Activated T-helper 1 cell treated with anti-CD3 and anti-CD28 coated beads, Interleukin-2, amount 50 U/mL, for 16 hours (primary cell): ENCODE measurements at places on chromosomes 5 and 9.

DNA sequence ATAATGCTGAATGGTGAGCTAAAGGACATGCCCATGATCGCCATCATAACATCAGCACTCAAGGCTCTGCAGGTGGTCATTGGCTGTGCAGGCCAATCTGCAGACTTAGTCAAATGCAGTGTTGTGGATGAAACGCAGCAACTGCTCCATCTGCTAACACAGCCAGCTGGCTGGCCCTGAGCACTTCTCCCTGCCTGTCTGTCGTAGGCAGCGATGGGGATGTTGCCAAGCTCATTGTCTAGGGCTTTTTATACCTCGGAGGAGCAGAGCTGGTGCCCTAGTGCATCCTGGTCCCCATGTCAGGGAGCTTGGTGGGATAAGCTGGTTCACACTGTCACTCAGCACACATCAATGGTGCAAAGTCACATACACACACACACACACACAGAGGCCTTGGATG, 189.4 kb downstream of the TENT4A start:
- DNase-seq, result no peak

DNA sequence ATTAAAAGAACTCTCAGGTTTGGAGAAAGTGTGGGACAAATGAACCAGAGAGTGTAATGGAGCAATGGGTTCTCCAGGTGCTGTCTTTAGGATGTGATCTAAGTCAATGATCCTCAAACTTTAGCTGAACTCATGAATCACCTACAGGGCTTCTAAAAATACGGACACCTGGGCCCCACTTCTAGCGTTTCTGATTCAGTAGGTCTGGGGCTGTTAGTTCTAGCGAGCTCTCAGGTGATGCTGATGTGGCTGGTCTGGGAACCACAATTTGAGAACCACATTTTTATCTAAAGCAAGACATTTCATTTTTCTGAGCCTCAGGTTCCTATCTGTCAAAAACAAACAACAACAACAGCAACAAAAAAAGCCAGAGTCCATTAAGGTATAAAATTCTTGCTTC, 35.1 kb upstream of the PCA3 start:
- no peak for DNase-seq

DNA sequence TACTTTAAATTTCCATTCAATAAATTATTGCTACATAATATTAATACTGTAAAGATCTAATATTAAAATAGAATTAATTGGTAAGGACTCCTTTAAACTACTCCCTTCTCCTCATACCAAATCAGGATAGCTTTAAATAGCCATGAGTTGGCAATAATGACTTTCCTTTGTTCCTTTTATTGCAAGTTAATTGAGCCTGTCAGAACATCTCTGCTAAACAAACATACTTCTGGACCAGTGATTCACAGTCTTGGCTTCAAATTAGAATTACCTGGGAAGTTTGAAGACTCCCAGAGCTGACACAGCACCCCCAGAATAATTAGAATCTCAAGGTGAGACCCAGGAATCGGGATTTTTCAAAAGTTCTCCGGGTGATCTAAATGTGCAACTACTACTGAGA, 18.7 kb downstream of the C5orf58 start:
- DNase-seq, result no peak

DNA sequence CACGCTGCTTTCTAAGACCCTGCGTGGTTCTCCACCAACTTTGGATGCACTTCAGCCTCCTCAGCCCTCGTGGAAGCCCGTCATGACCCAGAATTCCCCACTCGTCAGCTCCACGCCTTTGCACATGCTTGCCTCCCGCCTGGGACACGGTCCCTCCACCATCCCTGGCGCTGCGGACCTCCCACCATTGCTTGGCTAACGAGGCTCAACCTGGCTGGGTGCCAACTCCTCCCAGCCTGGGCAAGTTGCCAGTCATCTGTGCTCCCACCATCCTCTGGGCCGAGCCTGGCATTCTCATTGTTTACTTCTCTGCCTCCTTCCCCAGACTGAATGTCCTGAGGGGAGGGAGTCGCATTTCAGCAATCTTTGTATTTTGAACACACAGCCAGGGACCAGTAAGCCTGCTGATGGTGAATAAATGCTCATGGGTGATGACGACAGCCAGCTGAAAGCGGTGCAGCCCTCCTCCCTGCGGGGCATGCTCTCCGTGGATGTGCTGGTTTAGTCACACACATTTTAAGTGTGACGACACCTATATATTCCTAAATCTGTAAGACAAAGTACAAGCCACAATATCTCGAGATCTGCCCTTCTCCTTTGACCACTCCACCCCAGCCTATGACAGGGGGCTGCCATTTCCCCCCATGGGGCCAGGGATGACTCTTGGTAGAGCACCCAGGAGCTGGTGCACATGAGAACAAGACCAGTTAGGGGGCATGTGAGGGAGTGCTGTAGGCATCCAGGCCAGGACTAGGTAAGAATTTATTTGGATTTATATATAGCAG, 37.6 kb downstream of the ANKRD33B start:
- no peak for DNase-seq

- DNase-seq, result no peak
These were observed 33.6 kb upstream of the GABRP start for GRCh38 chr5:170749911-170750431.

GRCh38 chr9:34796924-34797323, 87.0 kb upstream of the CCL21 start:
- DNase-seq, result no peak

GRCh38 chr5:123449424-123449974, 26.3 kb upstream of the CEP120 start:
- DNase-seq, result no peak

GRCh38 chr9:124137009-124137943, 120.5 kb upstream of the NEK6 start:
- no peak for DNase-seq

- no peak for DNase-seq
These were observed 28.6 kb upstream of the SPATA31E1 start for GRCh38 chr9:87853876-87854579.

GRCh38 chr5:57642066-57642465, 159.5 kb upstream of the ACTBL2 start:
- no peak for DNase-seq

DNA sequence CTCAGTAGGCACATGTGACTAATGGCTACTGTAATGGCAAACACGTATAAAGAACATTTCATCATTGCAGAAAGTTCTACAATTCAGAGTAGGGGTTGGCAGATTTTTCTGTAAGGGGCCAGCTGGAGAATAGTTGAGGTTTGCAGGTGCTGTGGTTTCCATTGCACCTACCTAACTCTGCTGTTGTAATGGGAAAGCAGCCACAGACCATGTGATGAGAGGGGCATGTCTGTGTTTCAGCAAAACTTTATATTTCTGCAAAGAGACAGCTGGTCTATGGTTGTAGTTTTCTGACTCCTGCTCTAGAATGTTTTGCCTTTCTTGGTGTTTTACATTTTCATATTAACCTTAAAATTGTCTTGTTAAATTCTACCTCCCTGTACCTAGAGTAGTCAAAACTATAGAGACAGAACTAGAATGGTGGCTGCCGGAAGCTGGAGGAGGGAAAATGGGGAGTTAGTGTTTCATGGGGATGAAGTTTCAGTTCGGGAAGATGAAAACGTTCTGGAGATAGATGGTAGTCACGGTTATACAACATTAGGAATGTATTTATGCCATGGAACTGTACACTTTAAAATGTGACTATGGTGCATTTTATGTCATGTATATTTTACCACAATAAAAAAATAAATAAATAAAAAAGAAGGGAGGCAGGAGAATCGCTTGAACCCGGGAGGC, 44.3 kb downstream of the NUP214 start:
- DNase-seq, result no peak

GRCh38 chr5:32272746-32273145, 40.0 kb downstream of the MTMR12 start:
- no peak for DNase-seq

GRCh38 chr5:55338092-55338613, 30.4 kb downstream of the MTREX start:
- no peak for DNase-seq

- no peak for DNase-seq
These were observed 17.7 kb upstream of the TLX3 start for GRCh38 chr5:171291371-171291770.

DNA sequence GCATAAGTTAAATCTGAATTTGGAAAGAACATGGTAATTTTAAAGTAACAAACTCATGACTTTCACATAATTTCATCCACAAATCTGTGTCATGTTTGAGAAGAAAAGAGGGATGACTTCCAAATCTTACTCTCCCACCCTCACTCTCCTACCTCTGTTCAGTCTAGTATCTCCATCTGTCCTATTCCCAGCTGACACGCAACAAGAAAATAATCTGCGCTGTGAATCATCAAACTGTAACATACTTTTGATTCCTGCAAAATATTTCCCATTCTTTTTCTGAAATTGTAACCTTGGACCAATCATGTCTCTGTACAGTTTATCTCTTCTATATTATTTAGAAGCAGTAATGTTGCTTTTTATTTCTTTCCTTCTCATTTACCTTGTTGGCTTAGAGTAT, 91.4 kb downstream of the SLC12A2 start:
- DNase-seq, result no peak

DNA sequence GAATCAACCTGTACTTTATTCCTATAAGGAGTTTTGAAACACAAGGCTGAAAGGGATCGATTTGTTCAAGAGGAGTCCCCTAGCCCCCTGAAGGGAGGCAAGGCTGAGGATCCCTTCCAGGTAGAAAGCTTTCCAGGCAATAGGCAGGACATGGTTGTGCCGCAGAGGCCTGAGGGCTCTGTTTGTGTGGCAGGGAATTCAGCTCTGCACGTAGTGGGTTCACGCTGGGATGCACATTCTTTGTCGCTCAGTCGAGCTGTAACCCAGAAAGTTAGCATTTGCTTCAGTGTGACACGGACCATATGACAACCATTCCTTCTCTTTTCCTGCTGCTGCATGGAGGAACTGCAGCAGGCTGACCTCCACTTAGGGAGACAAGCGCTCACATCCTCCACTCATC, 65.6 kb upstream of the TRIO start:
- DNase-seq, result no peak

DNA sequence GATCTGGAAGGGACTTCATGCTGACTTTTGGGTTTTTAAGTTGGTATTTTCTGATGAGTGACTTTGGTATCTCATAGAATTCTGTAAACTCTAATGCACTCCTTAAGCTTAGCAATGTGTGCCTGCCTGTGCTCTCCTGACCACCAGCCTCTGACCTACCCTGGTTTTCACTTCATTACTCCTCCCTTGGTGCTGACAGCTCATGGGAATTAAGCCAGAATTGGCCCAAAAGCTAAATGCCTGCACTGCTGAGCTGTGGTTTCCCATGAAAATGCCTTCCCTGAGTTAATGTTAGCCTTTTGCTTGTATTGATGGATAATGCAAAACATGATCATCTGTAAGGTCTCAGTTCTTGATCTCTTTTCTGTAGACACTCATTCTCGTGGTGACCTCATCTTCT, 308.0 kb downstream of the DOCK8 start:
- no peak for DNase-seq

GRCh38 chr5:164132358-164132757, 626.9 kb downstream of the MAT2B start:
- DNase-seq, result no peak

- no peak for DNase-seq
These were observed 56.7 kb downstream of the UBE2QL1 start for GRCh38 chr5:6505416-6505755.

DNA sequence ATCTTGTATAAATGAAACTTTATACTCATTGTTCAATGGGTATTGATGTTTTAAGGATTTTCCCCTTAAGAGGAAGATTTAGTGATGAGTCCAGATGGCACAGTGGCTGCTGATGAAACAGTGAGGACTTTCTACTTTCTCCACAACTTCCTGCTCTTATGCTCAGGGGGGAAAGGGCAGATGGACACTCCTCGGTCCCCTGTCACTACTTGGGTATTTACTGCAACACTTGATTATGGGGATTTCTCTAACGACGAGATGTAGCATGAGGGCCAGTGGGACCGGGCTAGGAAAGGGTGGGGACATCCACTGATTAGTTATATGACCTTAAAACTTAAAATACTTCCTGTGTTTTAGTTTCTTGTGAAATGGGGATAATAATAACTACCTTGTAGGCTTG, 146.1 kb upstream of the HMHB1 start:
- DNase-seq, result no peak

DNA sequence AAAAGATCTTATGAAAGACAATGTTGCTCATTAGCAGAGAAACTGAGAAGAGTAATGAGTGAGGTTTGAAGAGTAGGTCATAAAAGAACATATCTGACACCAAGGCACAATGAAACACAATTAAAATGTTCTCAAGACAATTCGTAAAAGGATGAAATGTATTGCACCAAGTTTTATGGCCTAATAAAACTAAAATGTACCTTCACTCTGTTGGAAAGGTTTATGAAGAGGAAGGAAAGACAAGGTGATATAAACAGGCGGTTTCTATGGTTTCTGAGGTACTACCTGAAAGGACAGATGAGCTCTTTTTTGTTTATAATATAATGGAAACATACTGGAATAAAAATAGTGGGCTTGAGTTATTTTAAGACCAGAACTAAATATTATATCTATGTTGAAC, 821.3 kb downstream of the TAF11L14 start:
- no peak for DNase-seq

DNA sequence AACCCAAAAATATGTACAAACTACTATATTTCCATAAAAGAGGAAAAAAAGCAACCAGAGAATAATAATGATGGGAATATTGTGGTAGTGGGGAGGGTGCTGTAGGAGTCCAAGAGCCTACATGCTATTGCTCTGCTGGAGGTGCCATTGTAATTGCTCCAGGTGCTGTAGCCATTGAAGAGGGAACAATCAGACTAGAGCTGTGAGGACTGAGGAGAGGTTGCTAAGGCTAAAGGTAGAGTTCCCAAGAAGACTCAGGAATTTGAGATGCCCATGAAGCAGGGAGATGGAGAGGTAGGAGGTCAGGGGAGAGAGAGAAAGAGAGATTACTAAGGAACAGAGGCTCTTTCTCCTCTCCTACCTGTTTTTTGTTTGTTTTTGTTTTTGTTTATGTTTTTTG, 394.0 kb downstream of the DMRTA1 start:
- DNase-seq, result no peak

DNA sequence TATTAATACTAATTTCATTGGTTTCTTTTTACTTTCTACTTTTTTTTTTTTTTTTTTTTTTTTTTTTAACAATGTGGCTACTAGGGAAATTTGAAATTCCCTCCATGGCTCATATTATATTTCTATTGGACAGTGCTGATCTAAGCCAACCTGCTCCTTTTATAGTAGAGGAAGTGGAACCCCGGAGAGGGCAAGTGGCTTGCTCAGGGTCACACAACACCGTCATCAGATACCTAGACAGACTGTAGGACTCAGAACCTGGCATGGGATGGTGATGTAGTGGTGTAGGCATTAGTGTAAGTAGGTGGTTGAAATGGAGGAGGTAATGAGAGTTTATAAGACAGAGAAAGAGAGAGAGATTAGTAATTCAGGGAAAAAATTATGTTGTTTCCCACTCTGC, 10.8 kb downstream of the ZNF618 start:
- DNase-seq, result no peak

- DNase-seq, result no peak
These were observed 123.5 kb upstream of the CD180 start for GRCh38 chr5:67319935-67320725.

- DNase-seq, result no peak
These were observed 111.5 kb downstream of the KDM4C start for GRCh38 chr9:6869081-6869948.

- DNase-seq, result no peak
These were observed 326.7 kb upstream of the GRAMD2B start for GRCh38 chr5:126096442-126097006.

GRCh38 chr9:95171001-95171400, 146.5 kb downstream of the FANCC start:
- no peak for DNase-seq
